NCI-H2081 (cell line): ENCODE measurements at places on chromosomes 5 and 9.

GRCh38 chr9:137534256-137535119, 15.7 kb downstream of the PNPLA7 start:
- DNase-seq, result peak; percentile 46

DNA sequence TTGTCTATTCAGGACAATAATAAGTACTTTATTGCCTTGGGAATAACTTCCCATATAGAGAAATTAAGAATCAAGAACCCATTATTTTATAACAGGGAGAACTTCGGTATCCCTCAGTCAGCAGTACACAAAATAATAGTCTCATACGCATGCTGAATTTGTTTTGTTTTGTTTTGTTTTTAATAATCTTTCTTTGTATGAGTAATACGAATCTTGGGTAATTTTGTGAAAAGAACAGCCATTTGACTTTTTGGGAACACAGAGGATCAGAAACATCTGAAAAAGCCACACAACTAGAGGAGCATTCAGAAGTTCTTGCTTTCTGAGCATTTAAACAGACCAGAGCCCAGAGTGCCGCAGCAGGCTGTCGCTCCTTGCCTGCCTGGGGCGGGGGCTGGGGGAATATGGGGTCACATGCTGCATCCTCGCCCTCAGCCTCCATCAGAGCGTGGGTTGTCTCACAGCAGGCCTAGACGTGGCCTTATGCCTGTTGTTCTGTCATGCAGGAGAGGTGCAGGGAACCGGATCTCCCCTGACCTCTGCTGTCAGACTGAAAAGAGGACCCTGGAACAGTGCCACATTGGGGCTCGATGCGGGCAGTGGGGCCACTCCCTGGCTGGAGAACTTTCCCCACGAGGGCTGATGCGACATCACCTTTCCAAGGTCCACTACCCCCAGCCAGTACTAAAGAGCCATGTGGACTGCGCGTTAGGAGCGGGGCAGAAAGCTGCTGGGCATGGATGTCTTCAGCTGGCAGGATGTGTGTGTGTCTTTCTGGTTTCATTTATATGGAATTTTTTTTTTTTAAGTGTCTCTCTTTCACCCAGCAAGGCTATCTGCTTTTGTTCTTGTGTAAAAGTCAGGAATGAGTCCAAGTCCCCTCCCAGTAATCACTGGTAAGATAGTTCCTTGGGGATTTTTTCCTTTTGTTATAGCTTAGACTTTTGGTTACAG, 133.4 kb upstream of the OTULINL start:
- peak; percentile 81 for DNase-seq

- DNase-seq, result no peak
Measured at GRCh38 chr5:79630444-79630843, 18.2 kb downstream of the TENT2 start.

GRCh38 chr5:99141534-99142128, 212.8 kb upstream of the CHD1 start:
- no peak for DNase-seq

GRCh38 chr5:179306191-179307012, 38.9 kb downstream of the ADAMTS2 start:
- no peak for DNase-seq

- DNase-seq, result no peak
Measured at GRCh38 chr9:16654596-16655126, 215.8 kb downstream of the BNC2 start.

GRCh38 chr9:76725011-76725546, 39.2 kb upstream of the PCA3 start:
- DNase-seq, result peak; percentile 84

DNA sequence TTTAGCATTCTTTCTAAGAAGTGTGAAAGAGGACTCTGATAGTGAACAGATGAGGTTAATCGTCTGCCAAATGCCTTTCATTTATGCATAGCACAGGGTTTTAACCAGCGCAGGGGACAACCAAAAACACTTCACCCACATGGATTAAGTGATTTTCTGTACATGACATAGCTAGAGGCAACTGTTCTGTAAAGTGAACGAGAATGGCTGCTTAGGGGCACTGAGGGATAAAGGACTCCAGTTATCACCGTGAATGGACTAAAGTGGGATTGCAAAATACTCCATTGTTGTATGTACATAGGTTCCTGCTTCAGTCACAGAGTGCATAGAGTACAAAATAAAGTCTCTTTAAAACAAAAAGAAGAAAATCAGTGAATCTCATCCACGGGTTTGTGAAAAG, 456.8 kb downstream of the DMAC1 start:
- no peak for DNase-seq

- no peak for DNase-seq
Measured at GRCh38 chr9:4196376-4196775, 103.5 kb downstream of the GLIS3 start.

DNA sequence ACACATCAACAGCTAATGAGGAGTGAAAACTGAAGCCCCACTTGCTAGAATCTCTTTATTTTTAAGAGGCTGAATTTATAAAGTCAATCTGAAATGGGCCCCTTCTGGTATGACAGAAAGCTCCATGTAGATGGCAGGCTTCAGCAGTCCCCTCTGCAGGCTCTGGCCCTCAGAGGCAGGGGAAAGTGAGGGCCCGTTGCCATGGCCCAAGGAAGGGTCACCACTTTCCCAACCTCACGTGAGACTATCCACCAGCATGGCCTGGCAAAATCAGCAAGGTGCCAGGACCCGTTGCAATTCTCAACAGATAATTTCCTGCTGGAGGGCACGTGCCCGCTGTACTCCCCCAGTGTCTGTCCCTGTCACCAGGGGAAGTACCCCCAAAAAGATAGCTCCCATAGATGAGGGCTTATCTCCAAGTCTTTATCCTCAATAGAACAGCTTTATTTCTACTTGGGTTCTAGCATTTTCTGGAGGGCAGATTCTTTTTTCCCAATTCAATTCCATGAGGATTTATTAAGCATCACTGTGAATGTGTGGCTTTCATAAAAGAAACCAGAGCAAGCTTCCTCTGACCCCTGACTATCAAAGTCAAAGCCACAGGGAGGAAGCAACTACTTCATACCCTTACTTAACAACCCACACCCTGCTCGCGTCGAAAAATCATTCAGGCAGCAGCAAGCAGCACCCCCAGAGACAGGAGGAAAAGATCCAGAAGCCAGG, 85.4 kb upstream of the FSTL4 start:
- DNase-seq, result no peak

- DNase-seq, result no peak
Measured at GRCh38 chr5:179124853-179125788, 64.9 kb downstream of the ZNF354C start.

- DNase-seq, result no peak
Measured at GRCh38 chr5:97131921-97132320, 10.5 kb downstream of the LIX1 start.

DNA sequence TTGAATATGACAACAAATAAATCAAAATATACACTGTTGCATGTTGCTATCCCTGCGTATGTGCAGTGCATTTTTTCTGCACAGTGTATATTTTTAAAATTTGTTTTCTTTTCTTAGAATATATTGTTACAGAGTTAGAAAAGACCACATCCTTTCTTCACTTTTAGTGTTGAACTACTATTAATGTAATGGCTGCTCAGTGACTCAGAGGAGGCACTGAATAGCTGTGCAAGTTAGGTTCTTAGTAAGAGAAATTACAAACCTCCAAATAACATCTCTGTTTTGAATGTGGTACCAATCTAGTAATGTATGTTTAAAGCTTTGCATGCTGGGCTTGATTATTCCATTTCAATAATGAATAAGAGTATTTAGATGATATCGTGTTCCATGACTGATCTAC, 208.9 kb upstream of the PRR16 start:
- no peak for DNase-seq

DNA sequence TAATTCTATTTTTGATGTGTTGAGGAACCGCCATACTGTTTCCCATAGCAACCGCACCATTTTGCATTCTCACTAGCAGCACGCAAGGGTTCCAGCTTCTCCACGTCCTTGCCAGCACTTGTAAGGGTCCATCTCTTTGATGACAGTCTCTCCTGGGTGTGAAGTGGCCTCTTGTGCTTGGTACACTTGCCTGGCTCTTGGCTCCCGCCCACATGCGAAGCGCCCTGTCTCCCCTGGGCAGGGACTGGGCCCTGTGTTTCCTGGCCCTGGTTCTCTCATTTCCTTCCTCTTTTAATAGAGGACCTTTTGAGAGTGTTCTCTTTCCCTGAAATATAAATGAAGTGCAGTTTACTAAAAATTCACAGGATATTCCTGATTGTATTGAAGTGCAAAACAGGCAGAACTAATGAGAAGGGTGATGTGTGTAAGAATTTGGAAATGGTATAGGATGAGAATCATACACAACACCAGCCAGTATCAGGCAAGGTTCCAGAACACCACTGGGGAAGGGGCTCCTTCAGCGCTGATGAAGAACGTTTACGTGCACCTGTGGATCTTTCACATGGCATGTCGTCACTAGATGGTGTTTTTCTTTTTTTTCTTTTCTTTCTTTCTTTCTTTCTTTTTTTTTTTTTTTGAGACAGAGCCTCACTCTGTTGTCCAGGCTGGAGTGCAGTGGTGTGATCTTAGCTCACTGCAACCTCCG, 73.0 kb downstream of the EHMT1 start:
- DNase-seq, result no peak

GRCh38 chr5:137310051-137310730, 188.9 kb downstream of the SPOCK1 start:
- DNase-seq, result no peak

DNA sequence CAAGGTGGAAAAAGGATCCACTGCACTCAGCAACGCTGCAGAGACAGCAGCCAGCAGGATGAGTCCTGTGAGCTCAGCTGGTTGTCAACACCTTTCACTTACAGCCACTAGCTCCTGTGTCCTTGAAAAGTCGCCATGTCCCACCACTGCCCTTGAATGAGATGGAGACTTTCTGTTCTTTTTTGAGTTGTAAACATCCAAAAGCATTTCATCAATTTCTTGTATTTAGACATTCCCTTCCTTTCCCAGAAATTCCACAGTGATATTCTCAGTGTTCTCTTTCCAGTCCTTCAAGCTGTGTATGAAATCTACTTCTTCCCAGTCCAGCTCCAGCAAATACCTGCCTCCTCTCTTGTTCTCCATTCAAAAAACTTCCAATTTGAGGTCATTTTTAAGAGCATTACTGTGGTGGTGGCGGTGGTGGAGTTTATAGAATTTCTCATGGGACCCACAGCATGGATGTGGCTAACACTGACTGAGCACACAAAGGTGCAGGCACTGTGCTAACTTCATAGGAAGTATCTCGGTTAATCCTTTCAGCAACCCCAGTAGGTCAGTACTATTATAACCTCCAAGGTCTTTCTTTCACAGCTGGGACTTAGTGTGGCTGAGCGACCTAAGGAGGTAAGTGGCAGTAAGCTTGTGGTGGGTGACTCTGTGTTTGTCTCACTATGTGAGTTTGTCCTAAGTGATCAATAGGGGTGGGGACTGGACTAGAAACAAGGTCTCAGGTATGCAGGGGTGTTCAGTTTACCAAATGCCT, 15.0 kb upstream of the GPX3 start:
- DNase-seq, result no peak

- DNase-seq, result no peak
Measured at GRCh38 chr9:35333551-35333950, 156.4 kb upstream of the RUSC2 start.

DNA sequence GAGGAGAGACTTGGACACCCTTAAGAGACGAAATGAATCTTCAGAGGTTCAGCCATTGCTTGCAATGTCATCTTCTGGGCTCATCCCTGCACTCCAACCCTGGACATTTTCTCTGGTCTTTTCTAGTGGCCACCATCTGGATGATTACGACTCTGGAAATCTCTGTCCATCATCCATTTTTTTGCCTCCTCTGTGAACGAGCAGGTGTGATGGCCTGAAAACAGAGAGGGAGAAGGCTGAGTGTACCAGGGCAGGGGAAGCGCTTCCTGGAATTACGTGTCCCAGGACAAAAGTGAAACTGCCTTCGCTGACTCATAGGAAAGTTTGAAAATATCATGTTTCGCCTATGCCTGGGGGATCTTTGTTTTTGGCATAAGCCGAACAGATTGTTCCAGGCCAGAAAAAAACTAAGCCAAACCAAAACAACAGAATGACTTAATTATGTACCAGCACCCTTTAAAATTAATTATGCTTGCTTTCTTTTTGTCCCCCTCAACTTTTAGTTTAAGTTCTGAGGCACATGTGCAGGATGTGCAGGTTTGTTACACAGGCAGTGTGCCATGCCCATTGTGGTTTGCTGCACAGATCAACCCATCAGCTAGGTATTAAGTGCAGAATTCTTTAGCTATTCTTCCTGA, 31.9 kb downstream of the ANKRD33B start:
- no peak for DNase-seq

GRCh38 chr9:33081128-33081851, 4.8 kb upstream of the SMU1 start:
- peak; percentile 93 for DNase-seq

DNA sequence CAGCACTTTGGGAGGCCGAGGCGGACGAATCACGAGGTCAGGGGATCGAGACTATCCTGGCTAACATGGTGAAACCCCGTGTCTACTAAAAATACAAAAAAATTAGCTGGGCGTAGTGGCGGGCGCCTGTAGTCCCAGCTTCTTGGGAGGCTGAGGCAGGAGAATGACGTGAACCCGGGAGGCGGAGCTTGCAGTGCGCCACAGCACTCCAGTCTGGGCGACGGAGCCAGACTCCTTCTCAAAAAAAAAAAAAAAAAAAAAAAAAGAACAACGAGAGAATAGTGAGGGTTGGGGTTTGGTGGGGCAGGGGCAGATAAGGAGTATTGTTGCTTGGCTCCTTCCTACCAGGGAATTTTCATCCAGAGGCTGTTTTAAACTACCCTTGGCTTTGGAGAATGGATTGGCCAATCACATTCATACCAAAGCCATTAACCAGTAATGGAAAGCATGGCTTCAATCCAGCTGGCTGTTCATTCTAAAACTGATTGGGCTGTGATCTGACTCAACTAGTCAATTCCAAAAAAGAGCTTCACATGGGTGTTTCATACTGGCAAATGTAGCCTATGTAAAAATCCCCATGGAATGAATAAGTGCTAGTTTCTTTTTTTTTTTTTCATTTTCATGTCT, 64.4 kb downstream of the PLCXD3 start:
- no peak for DNase-seq

DNA sequence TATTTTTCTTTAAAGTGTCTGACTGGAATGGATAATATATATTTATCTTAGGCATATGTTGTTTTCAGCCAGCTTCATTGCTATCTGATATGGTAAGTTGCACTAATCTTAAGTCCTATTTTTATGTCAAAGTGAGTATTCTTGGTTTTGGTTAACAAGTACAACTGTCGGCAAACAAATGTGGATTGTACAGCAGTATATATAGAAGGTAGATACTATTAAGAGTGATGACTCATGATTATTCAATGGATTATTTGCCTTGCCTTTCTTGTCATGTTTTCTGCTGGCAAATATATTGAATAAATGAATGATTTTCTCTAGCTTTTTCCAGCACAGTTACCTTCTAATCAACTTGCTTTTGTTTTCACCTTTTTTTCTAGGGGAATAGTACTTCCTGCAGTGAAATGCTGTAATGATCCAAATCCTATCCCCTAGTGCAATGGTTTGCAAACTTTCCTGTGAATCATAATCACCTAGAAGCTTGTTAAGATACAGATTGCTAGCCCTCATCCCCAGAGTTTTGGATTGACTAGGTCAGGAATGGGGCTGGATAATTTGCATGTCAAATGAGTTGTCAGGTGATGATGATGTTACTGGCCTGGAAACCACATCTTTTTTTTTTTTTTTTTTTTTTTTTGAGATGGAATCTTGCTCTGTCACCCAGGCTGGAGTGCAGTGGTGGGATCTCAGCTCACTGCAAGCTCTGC, 60.8 kb upstream of the ARRDC3 start:
- no peak for DNase-seq

GRCh38 chr5:119470851-119471451, 18.7 kb downstream of the HSD17B4 start:
- DNase-seq, result no peak

GRCh38 chr5:14854799-14855198, 16.8 kb downstream of the ANKH start:
- no peak for DNase-seq
